ENCODE measurements at places on chromosomes 4 and X.

DNA sequence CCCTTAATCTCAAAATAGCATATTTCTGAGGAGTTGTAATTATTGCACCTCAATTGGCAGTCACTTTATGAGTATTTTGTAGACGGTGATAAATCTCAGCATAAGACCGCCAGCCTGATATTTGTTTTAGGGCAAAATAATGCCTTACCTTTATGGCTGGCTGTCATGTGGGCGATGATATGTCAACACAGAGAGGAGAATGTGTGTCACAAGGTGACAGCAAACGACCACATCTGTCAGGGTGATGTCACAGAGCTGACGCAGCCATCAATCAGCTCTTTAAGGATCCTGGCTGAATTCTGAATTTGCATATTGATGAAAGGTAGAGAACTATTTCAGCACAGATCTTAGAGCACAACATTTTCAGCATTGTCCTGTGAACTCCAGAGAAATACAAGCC lies 209.7 kb downstream of the CEP135 start:
- DNase-seq, result no peak

DNA sequence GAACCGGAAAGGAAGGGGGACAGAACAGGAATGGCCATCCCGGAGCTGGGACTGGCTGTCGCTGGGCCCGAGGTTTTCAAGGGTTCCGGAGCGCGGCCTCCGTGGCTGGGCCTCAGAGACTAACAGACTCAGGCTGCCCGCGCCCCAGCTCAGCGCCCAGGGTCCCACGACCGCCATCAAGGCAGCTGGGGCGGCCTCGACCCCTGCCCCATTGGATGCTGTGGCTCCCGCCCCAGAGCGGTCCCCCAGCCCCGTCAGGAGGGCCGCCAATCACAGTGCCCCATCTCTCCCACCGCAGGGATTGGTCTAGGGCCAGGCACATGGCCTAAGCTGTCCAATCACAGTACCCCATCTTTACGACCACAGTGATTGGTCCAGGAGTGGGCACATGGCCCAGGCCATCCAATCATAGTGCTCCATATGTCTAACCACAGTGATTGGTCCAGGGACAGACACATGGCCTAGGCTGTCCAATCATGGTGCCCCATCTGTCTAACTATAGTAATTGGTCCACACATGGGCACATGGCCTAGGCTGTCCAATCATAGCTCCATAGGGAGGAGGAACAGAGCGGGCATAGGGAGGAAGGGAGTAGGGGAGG lies 105.3 kb upstream of the NKX1-1 start:
- DNase-seq, result no peak

- DNase-seq, result no peak
Measured at GRCh38 chrX:73615022-73615421, 52.0 kb downstream of the CHIC1 start.

- no peak for DNase-seq
Measured at GRCh38 chr4:159983082-159983481, 880.2 kb downstream of the RAPGEF2 start.

- DNase-seq, result no peak
Measured at GRCh38 chr4:70425306-70425705, 27.6 kb downstream of the OPRPN start.

GRCh38 chr4:17846266-17846665 lies 35.5 kb downstream of the NCAPG start:
- DNase-seq, result no peak

- no peak for DNase-seq
Measured at GRCh38 chrX:50081282-50081889, 119.4 kb downstream of the AKAP4 start.

GRCh38 chr4:147498031-147498660 lies 17.2 kb downstream of the EDNRA start:
- DNase-seq, result no peak

GRCh38 chr4:20266215-20267082 lies 14.7 kb downstream of the SLIT2 start:
- no peak for DNase-seq

DNA sequence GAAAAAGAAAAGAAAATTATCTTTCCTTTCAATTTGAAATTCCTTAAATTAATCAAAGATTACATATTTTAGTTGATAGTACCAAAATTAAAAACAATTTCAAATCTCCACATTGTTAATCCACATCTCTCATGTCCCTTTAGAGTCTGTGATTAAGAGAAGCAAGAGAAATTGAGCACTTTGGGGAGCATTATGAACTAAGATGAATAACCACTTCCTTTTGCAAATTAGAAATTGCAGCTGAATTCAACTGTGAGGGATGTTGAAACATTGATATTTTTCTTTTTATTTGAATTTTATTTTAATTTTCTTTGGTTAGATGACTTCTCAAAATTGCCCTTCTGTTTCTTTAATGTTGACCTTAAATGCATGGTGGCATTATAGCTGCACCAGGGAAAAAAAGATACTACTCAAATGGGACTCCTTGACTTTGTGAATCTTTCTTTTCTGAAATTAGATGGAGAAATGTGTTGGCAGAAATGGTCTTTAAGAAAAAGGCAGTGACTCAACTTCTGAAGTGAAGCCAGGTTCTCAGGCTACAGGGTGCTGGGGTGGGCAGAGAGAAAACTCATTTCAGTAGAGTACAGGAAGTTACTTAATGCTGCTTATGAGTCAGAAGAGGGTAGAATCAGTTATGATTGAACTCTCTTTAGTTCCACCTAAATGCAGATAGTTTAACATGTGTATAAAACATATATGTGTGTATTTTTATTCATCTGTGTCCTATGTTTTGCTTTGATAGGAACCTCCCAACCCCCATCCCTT lies 92.0 kb upstream of the TNIP3 start:
- DNase-seq, result no peak

GRCh38 chrX:626745-627509 lies 3.7 kb upstream of the SHOX start:
- DNase-seq, result no peak

DNA sequence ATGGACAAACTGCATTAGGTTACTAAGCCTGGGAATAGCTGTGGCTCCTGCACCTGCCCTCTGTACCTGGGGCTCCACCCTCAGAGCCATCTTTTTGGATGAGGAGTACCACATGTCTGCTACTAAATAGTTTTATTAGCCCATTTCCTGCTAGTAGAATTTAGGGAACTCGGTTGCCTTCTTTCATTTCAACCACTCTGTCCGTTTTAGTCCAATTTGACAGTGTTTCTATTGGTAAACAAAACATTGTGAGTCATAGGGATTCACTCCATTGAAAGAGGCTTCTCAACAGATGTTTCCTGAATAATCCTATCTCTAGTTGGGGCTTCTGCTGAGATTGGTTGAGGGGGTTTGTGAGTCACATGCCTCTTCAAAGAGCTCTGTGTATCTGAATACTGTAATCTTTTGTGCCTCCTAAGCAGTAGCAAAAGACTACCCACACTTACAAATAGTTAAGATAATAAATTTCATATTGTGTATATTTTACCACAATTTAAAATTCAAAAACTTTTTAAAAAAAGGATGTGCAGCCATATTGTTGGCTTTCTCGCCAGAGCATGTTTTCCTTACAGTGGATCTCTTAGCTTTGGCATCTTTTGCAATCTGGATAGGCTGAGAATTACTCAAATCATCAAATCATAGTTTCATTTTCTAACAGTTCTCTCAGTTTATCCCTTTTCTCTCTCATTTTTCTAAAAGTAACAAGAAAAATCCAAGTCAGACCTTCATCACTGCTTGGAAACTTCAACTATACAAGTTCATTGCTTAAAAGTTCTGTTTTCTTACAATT lies 9.9 kb downstream of the FAM200B start:
- no peak for DNase-seq

- no peak for DNase-seq
Measured at GRCh38 chr4:34250562-34250961, 1993.8 kb downstream of the ARAP2 start.

DNA sequence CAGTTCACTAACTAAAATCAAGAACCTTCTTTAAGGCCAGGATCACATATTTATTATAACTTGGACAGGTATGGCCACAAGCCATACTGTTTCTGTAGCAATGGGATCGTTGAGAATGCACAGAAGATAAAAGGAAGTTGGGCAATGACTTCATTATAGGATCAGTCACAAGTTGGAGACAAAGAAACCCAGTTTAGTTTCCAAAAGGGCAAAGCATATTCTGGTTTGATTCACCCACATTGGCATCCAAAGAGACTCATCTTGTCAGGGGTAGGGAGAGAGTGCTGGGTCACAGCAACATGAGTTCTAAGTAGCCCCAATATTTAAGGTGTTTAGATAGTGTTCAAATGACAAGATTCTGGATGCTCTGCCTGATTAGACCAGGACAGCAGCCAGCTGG lies 317.1 kb upstream of the GALNT7 start:
- DNase-seq, result no peak

DNA sequence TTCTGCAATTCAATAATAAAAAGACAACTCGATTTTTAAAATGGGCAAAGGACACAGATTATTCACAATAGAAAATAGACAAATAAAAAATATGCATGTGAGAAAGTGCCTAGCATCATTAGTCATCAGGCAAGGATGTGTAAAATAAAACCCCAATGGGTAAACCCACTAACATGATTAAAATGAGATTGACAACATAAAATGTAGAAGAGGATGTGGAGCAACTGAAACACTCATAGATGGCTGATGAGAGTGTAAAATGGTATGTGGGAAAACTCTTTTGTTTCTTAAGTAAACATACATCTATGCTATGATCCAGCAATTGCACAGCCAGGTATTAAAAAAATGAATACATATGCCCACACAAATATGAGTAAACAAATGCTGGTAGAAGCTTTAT lies 177.6 kb downstream of the IQCM start:
- DNase-seq, result no peak

DNA sequence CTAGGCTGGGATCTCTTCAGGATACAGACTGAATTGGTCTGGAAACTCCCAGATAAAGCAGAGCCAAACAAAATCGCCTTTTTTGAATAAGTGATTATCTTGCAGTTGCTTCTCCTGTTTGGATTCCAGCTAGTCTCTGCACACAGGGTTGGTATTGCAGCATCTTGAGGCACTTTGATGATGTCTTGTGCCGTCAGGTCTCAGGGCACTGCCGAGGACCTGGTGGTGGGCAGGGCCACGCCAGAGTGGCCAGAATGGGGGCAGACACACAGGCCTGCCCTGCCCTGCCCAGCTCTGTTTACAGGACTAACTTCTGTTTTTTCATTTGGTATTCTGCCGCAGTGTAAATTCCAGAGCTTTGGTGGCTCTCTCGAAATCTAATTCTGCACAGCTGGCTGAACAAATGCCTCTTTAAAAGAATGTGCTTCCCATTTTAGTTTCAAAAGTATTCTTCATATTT lies 276.1 kb downstream of the NR3C2 start:
- no peak for DNase-seq

GRCh38 chrX:13487731-13488505 lies 81.5 kb upstream of the EGFL6 start:
- no peak for DNase-seq

GRCh38 chrX:149846789-149847188 lies 34.2 kb upstream of the MAGEA8 start:
- DNase-seq, result no peak

DNA sequence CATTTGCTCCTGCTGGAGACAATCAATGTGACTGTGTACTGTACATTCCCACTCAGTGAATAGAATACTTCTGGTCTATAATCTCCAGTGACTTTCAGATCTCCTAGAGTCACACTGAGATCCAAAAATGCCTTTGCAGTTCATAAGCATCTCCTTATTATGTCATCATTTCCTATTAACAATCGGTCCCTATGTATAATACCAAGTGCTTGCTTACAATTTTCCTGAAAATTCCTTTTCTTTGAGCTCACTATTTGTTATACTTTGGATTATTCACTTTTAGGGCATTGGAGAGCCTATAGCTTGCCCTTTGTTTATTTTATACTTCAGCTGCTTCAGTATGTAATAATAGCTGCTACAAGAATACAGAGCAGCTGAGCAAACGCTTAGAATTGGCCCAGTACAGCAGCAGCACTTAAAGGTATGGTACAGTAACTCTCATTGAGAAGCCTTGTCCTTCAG lies 313.0 kb downstream of the DCTD start:
- DNase-seq, result no peak

GRCh38 chrX:150533863-150534262 lies 34.6 kb upstream of the MTM1 start:
- no peak for DNase-seq

DNA sequence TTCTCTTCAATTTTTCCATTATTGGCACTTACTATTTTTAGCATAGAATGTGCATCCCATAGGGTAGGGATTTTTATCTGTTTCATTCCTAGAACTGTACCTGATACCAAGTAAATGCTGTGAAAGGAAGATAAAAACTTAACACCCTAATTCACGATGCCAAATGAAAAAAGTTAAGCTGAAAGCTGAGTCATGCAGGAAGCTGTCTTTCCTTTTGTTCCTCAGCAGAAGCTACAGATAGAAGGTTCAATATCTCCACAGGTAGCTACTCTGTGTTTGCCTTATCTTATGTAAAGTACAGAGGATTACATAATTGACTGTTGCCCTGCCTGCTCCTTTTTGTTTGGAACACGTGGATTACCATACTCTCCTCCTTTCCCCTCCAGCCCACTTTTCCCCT lies 77.0 kb downstream of the LRP2BP start:
- DNase-seq, result no peak

- no peak for DNase-seq
Measured at GRCh38 chr4:107194005-107194404, 157.9 kb upstream of the DKK2 start.

GRCh38 chrX:154384284-154384892 lies 5.3 kb downstream of the EMD start:
- no peak for DNase-seq

- no peak for DNase-seq
Measured at GRCh38 chr4:47386561-47387235, 76.8 kb downstream of the COMMD8 start.

GRCh38 chrX:137033774-137034507 lies at the start of gene GPR101:
GPR101 (minus strand) TSS chrX:137033995; CDS start chrX:137031674, 2,321 bp downstream.
- no peak for DNase-seq

- no peak for DNase-seq
Measured at GRCh38 chr4:21118301-21118700, 418.0 kb downstream of the PACRGL start.

DNA sequence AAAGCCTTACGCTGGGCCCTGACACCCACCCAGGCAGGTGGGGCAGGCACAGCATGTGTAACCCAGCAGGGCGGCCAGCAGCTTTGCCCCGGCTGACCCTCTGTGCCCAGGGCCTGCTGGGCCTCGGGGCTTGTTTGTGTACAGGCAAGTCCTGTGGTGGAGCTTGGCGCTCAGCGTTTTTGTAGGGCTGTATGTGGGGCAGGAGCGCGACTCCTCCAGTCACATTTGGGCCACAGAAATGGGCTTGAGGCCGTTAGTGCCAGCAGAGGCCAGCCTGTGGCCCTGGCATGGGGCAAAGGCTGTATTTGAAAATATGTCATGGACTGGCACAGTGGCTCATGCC lies 14.7 kb upstream of the HGFAC start:
- DNase-seq, result no peak

DNA sequence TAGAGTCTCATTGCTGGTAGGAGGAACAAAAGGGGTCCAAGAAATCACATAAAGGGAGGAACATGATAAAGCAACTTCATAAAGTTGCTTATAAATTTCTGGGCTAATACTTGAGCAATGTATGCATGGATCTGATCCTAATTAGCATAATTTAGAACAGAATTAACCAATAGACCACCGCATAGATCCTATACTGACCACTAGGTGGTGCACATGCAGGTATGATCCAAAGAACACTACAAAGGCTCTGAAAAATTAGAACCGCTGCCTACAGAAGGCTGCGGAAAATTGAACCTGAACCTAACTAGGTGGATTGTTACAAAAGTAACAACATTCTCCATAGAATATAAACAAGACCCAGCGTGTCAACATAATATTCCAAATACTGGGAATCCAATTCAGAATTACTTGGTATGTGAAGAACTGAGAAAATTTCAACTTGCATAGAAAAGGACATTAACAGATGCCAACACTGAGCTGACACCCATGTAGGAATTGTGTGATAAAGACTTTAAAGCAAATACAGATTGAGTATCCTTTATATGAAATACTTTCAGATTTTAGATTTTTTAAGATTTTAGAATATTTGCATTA lies 23.3 kb downstream of the BRCC3 start:
- DNase-seq, result no peak
